Thoracic aorta (tissue), 2 donors: ENCODE measurements at places on chromosomes 13 and 19.

- peak; percentile 37 for DNase-seq
These were observed 79.3 kb downstream of the KDM4B start for GRCh38 chr19:5048091-5048726.

DNA sequence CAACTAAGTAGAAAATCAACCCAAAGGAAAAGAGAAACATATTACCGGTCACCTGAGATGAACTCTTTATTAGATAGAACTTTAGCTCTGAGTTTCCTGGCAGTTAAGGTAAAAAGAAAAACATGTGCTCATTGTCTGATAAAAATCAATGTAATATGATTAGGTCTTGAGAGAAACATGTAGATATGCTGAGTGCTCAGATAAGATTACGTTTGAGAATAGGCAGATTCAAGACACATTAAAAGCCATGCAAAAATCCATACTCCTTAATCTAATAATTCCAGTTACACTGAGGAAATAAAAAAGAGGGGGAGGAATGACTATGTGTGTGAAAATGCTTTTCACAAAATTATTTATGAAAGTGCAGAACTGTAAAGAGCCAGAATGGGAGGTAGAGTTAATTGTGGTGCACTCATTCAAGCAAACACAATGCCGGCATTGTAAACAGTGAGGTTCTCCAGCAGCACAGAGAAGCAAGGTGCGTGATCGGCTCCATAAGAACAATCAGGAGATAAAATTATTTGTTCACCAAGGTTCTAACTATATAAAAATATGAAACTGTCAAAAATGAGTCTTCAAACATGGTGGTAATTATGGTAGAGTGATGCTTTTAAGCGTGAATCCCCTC lies 88.8 kb downstream of the MBNL2 start:
- no peak for DNase-seq

GRCh38 chr19:42327381-42327780 lies 1.9 kb downstream of the MEGF8 start:
- no peak for DNase-seq

DNA sequence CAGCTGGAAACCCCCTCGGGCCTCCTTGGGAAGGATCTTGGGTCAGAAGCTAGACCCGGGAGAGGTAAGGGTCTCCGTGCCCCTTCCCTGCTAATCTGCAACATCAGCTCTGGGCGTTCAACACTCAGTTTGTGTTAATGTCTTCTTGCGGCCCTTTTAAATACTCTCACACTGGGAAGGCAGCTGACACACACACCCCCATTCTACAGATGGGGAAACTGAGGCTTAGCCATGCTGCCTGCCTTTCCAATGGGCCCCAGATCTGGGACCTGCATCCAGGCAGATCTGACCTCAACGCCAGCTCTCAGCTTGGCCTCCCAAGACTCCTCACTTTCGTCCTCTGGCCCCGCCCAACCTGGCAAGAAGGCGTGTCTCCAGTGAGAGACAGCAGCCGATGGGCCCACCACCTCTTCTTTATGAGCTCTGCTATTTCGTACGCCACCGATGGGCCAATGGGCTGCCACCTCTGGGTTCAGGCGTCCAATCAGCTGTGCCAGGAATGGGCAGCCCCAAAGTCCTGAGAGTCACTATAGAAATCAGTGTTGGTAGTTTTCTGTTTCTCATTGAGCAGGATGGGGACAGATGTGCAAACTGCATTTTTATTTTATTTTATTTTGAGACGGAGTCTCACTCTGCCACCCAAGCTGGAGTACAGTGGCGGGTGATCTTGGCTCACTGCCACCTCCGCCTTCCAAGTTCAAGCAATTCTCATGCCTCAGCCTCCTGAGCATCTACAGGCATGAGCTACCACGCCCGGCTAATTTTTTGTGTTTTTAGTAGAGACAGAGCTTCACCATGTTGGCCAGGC lies 43.8 kb downstream of the DNM2 start:
- no peak for DNase-seq

DNA sequence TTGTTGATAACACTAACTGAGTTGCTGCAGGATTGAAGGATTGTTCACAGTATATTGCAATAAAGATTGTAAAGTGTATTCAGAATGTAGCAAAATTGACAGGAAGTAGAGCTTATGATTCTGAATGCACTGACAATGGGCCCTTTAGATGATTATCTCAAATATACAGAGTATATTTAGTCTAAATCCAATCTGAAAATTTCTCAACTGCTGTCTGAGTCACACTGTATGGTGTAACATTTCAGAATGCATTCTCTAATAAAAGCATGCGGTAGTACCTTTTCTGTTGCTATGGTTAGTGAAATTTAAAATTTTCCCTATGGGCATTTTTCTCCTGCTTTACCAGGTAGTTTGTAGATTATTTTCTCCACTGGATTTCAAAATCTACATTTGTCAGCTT lies 365.2 kb downstream of the PCDH17 start:
- no peak for DNase-seq

DNA sequence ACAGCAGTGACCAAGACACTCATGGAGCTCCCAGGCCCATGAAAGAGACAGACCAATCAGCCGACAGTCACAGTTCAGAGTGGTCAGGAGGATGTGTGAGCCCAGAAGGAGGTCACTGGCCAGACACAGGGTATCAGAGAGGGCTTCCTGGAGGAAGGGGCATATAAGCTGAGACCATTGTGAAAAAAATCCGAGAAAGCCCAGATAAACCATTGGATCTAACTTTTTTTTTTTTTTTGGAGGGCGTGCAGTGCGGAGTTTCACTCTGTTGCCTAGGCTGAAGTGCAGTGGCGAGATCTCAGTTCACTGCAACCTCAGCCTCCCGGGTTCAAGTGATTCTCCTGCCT lies 4.2 kb downstream of the ITPKC start:
- DNase-seq = no peak

- no peak for DNase-seq
These were observed at the start of gene CHST8 for GRCh38 chr19:33621811-33622504. CHST8 (plus strand) TSS chr19:33621953; CDS start chr19:33689262, 67,309 bp downstream.

DNA sequence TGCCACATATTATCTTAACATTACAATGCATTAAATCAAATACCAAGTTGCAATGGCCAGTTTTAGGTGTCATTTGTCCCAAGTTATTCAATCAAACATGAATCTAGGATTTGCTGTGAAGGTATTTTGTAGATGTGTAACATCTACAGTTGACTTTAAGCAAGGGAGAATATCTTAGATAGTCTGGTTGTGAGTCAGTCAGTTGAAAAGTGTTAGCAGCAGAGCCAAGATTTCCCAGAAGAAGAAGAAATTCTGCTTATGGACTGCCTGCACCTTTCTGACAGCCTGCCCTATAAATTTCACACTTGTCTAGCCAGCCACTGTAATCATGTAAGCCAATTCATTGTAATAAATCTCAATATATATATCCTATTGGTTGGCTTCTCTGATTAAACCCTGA lies 41.3 kb upstream of the INTS6 start:
- DNase-seq = no peak

DNA sequence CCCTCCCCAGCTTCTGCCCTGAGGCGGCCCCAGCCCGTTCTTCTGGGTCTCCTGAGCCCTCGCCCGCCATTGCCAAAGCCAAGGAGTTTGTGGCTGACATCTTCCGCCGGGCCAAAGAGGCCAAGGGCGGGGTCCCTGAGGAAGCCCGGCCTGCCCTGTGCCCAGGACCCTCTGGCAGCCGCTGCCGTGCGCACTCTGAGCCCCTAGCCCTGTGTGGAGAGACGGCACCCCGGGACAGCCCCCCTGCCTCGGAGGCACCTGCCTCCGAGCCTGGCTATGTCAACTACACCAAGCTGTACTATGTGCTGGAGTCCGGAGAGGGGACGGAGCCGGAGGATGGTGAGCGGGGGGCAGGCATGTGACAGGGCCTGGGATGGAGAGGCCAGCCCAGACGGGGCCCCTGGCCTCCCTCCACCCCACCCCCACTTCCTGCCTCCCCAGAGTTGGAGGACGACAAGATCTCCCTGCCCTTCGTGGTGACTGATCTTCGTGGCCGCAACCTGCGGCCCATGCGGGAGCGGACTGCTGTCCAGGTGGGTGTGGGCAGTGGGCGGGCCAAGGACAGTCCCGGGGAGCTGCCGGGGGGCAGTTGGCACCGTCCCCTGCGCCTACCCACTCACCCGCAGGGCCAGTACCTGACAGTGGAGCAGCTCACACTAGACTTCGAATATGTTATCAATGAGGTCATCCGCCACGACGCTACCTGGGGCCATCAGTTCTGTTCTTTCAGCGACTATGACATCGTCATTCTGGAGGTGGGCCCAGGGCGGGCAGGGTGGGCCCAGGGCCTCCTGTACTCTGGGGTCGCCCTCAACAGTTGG lies 7.0 kb downstream of the DCAF15 start:
- no peak for DNase-seq

GRCh38 chr19:1985588-1986356 lies 29.7 kb downstream of the BTBD2 start:
- DNase-seq = no peak

GRCh38 chr19:6264803-6265202 lies 15.0 kb downstream of the MLLT1 start:
- DNase-seq = no peak

DNA sequence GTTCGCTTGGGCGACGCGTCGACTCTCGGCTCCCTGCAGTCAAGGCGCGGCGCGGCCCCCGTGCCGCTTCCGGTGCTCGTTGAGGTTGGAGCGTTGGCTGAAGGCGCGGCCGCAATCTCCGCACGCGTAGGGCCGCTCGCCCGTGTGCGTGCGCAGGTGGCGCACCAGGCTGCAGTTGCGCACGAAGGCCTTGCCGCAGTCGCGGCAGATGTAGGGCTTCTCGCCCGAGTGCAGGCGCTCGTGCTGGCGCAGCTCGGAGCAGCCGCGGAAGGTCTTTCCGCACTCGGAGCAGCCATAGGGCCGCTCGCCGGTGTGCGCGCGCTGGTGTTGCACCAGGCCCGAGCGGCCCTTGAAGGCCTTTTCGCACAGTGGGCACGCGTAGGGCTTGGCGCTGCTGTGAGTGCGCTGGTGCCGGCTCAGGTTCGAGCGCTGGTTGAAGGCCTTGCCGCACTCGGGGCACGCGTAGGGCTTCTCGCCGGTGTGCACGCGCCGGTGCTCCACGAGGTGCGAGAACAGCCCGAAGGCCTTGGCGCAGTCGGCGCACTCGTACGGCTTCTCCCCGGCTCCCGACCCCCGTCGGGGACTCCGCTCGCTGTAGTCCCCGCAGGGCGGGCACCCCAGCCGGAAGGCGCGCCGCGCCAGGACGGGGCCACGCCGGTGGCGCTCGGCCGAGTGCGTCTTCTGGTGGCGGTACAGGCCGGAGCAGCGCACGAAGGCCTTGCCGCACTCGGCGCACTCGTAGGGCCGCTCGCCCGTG lies 5.3 kb upstream of the ZNF497 start:
- DNase-seq = no peak

- no peak for DNase-seq
These were observed 6.0 kb upstream of the PRR19 start for GRCh38 chr19:42295831-42296525.

GRCh38 chr19:38731654-38732301 lies 12.5 kb downstream of the CAPN12 start:
- DNase-seq = no peak

GRCh38 chr13:57925250-57925649 lies 293.7 kb downstream of the PCDH17 start:
- no peak for DNase-seq

GRCh38 chr13:43763143-43763759 lies 23.5 kb downstream of the ENOX1 start:
- DNase-seq = no peak

GRCh38 chr19:29530540-29531457 lies 5.0 kb downstream of the VSTM2B start:
- DNase-seq = no peak

GRCh38 chr19:38367041-38367440 lies 7.3 kb upstream of the PSMD8 start:
- DNase-seq = no peak

DNA sequence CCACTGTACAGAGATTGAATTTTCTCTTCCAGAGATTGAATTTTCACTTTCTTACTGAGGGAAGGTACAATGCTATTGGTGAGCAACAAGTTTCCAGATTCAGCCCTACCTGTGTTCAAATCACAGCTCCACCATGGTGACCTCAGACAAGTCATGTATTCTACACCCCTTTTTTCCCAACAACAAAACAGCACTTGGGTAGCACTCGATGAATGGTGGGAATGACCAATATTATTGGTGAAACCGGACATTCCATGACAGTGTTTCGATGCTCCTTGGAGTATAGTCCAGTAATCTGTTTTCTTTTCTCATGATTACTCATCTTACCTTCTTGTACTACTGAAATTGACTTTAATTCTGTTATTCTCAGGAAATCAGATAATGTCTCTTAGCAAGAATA lies 266.2 kb upstream of the SOX21 start:
- DNase-seq = no peak

DNA sequence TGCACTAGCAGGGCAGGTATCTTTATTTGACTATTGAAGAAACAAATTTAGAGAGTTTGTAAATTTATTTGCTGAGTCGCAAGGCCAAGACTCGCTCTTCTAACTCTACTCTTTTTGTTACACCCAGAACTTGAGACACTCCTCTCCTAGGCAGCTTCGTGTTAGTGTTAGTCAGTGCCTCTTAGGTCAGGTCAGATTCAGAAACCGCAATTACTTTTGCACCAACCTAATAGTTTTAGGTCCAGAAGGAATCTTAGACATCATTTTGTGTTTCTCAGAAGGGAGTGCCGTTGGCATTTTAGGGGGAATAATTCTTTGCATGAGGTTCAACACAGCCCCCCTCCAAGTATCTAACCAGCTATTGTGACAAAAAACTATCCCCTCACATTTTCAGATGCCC lies 8.8 kb downstream of the GPR180 start:
- DNase-seq = no peak

GRCh38 chr13:104701591-104701990 lies 1635.4 kb upstream of the SLC10A2 start:
- no peak for DNase-seq

DNA sequence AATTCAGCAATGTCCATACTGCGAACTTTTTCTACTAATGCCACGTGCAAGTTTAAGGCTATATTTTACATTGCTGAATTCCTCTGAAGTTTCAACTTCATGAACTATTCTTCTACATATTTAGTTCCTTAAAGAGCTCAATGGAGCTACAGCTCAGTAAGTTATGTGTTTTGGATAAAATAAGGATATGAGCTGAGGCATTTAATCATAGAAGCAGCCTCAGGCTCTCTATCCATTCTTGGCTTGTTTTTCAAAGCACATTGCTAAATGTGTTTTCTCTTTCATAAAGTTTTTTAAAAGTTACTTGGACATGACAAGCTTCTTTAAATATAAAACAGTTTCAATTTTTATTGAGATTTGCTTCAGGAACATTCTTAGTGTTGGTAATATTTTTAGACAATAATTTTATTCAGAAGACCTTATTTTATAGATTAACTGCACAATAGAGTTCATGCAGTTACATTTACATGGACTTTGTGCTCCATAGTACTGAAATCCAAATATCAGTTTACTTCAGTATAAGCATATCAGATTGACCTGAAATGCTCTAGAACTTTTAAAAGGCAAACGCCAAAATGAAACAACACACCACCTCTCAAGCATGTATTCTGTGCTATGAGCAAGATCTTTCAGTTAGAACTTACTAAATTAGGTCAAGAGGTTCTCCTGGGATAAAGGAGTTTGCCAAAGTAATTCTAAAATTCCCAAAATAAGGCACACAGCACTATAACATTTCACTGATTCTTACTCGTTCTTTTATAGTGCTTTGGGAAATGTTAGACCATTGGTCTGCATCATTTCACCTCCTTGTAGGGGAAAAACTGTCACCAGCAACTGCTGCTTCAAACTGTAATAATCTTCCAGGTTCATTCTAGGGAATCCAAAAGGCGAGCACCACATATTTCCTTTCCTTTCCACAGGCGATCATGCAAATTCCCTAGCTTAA lies 275.5 kb downstream of the ENOX1 start:
- DNase-seq = no peak
